ENCODE measurements at places on chromosomes 7 and 10. TPM values are rescaled to one million over a fixed set of nuclear protein-coding genes. Genes with fewer than 3 reads are reported as not detected.

The WDR86 gene
- 2.9 TPM for polyA plus RNA-seq

The PAX4 gene
- polyA plus RNA-seq = not detected

The HMX2 gene
- not detected for polyA plus RNA-seq

The CHN2 gene
- 30.5 TPM for polyA plus RNA-seq

The LRRC4 gene
- polyA plus RNA-seq = not detected

The HABP2 gene
- polyA plus RNA-seq = 0.12 TPM

The PLAU gene
- 0.45 TPM for polyA plus RNA-seq

DNA sequence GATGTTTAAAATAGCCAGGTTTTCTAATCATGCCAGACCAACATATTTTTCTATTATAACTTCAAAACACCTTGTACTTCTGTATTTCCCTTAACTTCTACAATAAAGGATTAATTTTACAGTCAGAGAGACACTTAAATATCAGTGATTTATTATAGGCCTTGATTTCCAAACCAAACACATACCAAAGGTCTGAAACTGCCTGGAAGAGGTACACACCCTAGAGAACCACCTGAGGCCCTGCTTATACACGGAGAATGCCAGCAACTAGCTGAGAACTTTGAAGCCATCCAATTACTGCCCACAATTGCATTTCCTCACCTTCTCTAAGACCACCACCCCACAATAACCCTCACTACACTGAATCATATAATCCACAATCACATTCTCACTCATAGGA is 4.9 kb downstream of the CCDC6 start:
- no peak for DNase-seq

DNA sequence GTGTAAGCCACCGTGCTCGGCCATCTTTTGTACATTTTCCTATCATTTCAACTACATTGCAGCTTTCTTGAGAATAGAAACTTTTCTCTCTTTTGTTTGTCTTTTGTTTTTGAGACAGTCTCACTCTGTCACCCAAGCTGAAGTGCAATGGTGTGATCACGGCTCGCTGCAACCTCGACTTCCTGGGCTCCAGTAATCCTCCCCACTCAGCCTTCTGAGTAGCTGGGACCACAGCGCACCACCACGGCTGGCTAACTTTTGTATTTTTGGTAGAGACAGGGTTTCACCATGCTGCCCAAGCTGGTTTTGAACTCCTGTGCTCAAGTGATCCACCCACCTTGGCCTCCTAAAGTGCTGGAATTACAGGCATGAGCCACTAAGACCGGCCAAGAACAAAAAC is 31.3 kb upstream of the DAGLB start:
- DNase-seq = no peak

DNA sequence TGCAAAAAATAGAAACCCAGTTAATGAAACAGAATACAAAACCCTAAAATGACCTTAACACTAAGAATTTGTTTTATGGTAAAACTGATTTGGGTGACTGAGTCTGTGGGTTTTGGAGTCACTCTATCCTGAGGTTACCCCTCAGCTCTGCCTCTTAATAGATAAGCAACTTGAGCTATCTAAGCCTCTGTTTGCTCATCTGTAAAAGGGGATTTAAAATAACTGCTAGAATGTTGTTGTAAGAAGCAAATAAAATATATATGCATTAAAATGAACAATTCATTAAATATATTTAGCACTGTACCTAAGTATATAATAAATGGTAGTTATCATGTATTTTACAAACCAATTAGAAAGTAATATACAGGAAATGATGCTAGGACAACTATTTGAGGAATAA is 115.4 kb downstream of the CABCOCO1 start:
- DNase-seq = no peak

DNA sequence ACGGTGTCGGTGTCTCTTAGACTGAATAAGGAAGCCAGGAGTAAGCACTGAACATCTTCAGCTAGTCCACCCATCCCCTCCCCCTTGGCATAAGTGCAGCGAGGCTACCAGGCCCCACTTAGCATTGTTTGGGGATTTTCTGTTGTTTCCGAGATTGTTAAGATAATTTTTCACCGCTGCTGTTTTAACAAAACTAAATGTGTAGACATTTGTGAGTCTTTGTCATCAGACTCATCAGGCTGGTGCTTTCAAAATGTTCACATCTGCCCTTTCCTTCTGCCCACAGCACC is 21.0 kb upstream of the GOT1 start:
- no peak for DNase-seq

DNA sequence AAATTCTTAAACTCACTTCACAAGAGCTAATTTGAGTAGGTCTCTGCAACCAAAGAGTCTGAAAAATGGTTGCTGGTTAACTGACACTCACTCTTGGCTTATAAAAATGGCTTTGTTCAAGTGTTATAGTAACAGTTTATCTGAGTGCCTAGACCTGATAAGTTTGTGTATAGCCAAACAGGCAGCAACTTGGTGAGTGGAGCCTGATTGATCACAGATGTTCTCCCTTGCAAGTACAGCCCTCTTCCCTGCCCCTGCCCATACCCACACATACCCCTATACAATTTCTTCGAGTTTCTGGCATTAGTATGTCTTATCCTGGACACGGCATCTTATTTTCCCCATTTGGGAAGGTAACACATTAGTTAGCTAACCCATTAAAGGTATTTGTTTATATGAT is 149.5 kb downstream of the SLC16A9 start:
- DNase-seq = no peak

DNA sequence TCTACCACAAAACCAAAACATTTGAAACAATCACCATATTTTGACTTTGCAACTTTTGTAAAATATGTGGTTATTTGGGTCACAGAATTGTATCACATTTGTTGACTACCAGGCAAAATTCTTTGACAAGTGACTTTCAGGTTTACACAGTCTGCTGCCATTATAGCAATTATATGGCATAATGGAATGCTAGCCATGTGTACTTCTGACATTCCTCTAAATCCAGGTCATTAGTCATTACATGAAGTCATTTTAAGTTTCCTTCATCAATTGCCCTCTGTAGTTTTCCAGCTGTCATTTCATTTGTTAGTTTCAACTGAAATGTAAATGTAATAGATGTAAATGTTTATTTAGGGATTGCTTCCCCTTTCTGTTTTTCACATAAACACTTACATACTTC is 137.5 kb downstream of the IMMP2L start:
- peak; percentile 54 for DNase-seq

- no peak for DNase-seq
These were observed 70.8 kb downstream of the SGMS1 start for GRCh38 chr10:50552771-50553535.

- no peak for DNase-seq
These were observed 24.3 kb downstream of the LMTK2 start for GRCh38 chr7:98130959-98131358.

- DNase-seq = no peak
These were observed 1017.6 kb downstream of the TYW1 start for GRCh38 chr7:68014031-68014736.

DNA sequence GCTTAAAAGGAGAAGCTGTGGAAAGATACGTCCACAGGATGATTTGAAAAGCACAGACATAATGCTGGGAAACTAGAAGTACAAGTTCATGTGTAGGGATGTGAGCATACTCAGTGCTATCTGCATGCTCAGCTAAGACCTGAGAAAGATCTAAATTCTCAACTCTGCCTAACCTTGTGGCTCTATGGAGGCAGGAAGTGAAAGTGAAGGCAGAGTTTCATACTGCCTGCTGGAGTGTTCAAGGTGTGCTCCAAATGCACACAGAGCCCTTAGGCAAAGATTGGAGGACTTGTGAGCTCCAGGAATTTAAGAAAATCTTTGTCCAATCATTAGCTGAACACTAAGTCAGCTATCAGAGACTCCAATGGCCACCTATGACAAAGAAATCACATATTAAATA is 190.9 kb downstream of the RNLS start:
- DNase-seq = no peak

DNA sequence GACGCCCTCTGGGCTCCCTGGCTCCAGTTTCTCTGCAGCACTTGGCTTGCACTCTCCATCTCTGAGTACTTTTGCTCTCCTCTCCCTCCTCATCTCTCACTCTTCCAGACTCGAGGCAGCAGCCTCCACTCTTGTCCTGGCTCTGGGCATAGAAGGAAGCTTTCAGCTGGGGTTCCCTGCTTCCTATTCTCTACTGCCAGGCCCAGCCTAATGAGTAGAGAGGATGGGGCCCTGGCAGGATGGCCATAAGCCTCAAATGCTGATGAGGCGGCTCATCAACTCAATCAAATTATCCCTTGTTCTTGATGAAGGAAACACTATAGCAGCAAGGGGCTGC is 55.8 kb downstream of the NEURL1 start:
- no peak for DNase-seq

- DNase-seq = no peak
These were observed 2.0 kb downstream of the WDR91 start for GRCh38 chr7:135209225-135209834.

DNA sequence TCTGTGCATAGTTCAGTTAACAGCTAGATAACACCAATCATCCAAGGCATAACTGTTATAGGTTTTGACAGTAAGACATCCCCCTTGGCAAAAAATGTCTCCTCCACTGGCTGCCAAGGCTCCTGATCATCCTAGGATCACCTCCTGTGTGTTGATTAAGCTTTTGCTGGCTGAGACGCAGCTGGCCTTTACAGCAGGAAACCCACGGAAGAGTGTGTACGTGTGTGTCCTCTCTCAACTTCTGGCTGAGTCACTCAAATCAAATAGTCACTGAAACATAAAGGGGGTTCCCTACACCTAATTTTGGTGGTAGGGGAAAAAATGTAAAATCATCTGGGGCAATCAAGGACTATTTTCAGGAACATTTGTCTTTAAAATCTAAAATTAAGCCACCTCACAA is 208.8 kb downstream of the CTNNA3 start:
- DNase-seq = no peak

GRCh38 chr7:2608921-2609411 is 22.8 kb upstream of the TTYH3 start:
- DNase-seq = peak; percentile 62

- peak; percentile 31 for DNase-seq
These were observed 1407.5 kb upstream of the LRRTM3 start for GRCh38 chr10:65518379-65518778.

DNA sequence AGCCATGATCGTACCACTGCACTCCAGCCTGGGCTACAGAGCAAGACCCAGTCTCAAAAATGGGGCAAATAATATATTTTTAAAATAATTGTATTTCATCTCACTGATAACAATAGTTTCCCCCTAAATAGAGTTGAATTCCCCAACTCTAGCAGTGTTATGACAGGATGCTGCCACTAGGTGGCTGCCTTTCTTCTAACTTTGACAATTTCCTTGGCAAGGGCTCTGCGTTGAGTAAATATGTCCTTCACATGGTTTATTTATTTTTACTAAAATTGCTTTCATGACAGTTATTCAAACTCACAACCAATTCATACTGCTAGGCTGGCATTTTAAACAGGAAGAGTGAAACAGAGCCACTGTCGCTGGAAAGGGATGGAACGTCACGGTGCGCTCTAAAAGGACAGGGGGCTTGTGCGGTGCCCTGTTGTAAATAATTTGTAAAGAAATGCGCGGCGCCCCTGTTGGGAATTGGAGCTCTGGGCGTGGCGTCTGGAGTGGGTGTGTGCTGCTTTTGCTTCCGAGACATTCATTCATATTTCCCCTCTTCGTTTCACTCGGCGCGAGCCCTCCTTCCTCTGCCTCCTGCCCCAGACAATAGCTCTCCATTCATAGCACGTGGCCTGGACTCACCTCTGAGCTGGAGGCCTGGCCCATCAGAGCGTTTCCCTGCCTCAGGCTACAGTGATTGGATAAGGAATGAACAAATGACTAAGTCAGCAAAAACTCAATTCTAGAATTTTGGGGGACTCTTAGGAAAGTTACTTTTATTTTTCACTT is 20.5 kb upstream of the PITRM1 start:
- peak; percentile 29 for DNase-seq

DNA sequence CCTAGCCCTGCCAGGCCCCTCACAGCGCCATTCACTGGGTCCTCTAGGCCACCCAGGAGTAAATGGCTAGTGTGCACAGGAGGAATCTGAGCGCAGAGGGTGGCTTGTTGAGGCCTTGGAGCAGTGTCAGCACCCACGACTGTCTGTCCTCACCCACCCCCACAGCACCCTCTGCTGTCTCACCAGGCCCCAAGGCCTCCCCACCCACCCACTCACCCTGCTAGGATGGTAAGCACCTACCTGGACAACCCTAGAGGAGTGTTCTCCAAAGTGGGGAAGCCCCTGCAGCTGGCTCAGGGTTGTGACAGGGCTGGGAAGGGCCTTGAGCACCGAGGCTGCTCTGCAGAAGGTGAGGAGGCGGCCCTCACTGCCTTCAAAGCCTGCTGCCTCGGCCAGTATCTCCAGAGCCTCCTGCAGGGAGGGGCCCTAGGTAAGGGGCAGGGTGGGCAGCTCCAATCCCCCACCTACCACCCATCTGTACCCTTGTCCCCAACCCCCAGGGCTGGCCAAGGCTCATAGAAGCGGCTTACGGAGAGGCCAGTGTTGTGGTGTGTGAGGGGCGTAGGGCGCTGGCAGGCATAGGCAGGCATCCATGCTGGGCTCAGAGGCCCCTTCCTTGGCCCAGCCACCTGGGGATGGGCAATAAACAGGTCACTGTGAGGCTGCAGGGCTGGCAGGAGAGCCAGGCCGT is 2.9 kb downstream of the POLM start:
- no peak for DNase-seq

DNA sequence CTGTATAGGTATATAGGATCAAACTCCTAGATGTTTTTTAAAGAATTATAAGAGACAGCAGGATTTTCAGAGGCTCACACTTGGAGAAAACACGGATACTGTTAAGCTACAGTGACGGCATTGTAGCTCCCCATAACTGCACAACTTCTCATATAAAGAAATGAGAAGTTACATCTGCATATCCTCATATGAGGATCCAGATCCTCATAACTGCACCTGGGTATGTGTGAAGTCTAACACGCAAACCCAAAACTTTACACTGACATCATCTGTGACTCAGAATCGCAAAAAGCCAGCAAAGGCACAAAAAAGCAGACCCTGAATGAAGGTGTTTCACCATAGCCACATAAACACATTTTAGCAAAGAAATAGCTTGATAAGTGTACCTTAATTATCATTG is 34.1 kb downstream of the NEBL start:
- no peak for DNase-seq

DNA sequence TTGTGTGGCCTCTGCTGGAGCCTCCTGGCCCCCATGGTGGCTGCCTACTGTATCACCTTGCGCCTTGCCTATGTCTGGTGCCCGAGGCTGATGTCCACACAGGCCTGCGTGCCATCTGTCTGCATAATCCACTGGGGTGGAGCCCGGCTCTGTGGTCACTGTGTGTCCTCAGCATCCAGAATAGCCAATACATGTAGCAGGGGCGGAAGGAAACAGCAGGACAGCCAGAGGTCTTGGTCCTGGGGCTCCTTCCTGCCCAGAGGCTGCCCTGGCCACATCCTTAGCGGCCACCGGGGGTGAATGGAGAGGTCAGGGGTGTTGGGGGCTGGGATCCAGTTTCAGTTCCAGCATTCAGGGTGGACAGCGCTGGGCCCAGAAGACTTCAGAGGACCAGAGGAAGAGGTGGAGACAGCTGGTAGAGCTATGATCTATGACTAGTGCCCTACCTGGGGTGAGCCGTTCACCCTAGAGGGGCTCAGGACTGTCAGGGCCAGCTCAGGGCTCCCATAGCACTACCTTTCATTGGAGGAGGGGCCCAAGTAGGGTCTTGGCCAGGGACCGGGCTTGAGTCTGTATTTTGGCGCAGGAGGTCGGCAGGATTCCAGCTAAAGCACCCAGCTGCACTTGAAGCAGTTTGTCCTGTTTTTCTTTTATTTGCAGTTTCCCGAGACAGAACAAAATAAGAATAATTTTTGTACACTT is 15.9 kb downstream of the YKT6 start:
- no peak for DNase-seq

Data from HepG2 (cell line).